ENCODE measurements at places on chromosomes 6 and 20.

DNA sequence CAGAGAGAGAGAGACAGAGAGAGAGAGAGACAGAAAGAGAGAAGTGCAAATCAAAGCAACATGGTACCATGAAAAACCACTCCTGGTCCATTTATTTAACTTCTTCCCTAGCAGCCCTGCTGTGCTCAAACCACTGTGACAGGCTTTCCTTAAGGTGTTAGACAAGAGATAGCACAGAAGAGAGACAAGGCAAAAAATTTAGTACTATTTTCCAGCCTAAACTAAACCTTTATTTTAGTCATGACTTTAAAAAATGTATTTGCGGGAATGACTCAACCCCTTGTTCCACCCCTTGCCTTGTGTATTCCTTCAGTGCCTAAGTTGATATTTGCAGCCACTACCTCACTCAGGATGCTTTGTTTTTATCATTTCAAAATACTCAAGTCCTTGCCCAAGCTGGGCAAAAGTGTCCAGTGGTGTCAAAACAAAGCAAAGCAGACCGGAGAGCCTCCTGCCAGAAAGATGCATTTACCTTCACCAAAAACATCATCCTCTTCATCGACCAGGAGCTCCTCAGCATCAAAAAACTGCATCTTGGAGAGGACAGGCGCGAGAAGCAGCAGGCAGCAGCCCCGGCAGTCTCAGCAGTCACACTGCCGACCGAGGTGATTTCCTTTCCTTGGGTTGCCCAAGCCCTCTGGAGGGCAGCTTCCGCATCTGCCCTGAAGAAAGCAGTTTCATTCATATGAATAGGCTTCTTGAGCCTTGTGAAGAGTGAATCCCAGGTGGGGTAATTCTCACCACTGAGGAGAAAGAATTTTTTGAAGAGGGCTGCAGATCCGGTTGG, at the start of gene RIPOR2:
Gene RIPOR2, minus strand, starts transcription at position 595 of the 787 bp plus-strand sequence. Its CDS starts 62 bp downstream, at position 533.
- peak; percentile 53 for DNase-seq

- DNase-seq, result no peak
These were observed 3.8 kb downstream of the TRAF3IP2 start for GRCh38 chr6:111601886-111602285.

- DNase-seq, result no peak
These were observed 26.9 kb downstream of the MUC22 start for GRCh38 chr6:31037169-31037568.

- no peak for DNase-seq
These were observed 147.1 kb downstream of the PRL start for GRCh38 chr6:22149501-22150367.

GRCh38 chr6:26501482-26501986, 1.4 kb downstream of the BTN1A1 start:
- DNase-seq, result peak; percentile 9

DNA sequence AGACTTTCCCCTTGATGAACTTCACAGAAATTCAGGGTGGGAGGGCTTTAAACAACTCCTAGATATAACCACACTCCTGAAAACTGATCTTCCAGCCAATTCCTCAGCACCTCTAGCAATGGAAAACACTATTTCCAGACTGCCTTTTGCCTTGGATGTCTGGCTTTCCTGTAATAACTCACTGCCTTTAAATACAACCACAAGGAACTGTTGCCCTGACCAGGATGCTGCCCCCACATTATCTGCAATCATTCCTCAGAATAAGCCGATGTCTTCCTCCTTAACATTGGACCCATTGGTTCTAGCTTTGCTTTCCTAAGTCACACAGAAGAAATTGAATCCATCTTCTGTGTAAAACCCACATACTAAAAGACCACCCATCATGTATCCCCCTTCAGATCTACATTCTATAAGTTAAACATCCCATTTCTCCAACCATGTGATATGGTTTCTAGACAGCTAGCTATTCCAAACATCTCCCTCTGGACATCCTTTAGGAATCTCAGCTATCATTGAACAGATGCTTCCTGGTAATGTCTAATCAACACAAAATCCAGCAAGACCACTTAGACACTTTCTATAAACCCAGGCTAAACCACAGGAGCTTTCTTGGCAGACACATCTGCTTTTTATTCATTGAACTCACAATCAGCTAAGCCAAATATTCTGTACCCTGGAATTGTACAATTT, 95.9 kb upstream of the KCNQ5 start:
- no peak for DNase-seq

- DNase-seq, result no peak
These were observed 81.8 kb downstream of the KIF16B start for GRCh38 chr20:16491294-16491905.

- no peak for DNase-seq
These were observed 113.5 kb downstream of the SLC22A3 start for GRCh38 chr6:160461641-160462040.

DNA sequence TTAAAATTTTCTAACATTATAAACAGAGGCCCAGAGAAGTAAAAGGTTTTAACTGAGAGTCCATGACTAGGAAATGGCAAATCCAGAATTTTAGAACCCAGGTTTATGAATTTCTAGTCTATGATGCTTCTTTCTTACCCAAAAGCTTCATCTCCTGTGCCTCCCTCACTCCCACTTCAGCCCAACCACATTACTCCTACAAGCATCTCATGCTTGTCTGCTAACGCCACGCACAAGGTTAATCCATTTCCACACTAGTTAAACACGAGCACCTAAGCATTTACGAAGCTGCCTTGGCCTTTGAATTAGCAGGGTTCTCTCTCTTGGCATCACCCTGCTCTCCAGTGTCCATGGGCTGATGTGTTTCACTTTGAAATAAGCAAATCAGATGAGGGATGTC, 32.0 kb downstream of the TNFRSF21 start:
- no peak for DNase-seq

DNA sequence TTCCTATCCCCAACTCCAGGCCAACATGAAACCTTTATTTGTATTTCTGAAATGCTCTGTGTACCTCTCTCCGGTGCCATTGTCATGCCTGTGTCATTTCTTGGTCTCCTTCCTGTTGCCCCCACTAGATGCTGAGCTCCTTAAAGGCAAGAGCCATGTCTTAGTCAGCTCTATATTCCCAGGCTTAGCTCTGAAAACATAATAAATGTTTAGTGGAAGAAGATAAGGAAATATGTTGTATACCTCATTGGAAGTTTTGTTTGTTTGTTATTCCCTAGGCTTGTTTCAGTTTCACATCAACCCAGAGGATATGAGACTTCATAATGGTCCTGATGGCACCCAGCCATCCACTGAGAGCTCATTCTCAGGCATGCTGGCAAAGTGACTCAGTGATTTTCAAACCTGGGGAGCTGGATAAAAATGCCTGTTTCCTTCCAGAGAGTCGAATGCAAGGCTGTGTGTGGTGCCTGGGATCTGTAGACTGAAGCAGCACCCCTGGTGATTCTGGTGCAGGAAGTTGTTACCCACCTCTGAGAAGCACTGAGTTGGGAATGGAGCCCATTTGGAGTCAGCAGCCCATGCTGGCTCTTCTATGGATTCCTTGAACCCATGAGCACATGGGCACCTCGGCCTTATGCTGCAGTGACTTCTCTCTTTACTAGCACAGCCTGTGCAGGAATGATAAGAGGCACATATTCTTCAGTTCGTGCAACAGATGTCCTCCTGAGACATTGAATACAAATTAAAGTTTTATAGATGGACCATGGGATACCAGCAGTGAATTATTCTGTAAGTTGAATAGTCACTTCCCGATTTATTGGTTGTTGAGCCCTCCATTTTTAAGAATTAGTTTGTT, 205.2 kb downstream of the FARS2 start:
- no peak for DNase-seq

- no peak for DNase-seq
These were observed 67.9 kb downstream of the PSMB1 start for GRCh38 chr6:170485159-170485558.

DNA sequence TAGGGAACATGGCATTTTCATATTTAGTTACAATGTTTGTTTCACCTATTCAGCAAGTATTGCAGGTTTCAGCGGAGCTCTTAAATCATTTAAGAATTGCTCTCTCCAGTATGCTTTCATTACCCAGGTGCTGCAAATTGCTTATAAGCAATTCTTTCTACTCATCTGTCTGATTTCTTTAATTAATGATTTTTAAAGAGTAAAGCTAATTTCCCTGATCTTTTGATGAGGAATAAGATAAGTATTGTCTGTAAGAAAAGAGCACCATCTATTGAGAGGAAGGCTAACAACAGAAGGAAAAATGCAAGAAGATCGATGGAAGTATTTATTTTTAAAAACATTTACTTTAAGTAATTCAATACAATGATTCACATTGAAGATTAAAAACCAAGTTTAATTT, 2.0 kb downstream of the OPRM1 start:
- DNase-seq, result no peak

DNA sequence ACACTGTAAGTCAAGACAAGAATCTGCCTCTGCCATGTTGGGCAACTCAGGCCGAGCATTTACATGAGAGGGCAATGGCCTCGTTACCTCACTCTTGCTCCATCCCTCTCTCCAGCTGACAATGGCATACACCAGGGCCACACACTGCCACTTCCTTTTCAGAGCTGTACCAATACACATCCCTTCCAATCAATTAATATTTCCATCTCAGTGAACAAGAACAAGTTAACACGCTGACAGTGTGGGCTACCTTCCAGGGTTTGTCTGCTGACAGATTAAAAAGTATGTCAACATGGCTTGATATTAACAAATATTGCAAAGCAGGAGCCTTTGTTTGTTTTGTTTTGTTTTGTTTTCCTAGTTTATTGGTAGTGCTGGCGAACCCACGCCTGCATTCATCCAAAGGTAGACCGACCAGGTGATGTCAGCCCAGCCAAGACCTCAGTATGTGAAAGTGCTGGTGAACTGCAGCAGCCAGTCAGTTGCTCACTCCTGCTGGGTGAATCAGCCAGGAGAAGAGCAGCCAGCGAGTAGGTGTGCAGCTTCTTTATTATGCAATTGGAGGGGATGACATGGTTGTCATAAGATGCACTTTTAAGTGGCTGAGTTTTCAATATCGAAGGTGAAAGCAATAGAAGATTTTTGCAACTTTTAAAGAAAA, 487.3 kb upstream of the JARID2 start:
- DNase-seq, result no peak

DNA sequence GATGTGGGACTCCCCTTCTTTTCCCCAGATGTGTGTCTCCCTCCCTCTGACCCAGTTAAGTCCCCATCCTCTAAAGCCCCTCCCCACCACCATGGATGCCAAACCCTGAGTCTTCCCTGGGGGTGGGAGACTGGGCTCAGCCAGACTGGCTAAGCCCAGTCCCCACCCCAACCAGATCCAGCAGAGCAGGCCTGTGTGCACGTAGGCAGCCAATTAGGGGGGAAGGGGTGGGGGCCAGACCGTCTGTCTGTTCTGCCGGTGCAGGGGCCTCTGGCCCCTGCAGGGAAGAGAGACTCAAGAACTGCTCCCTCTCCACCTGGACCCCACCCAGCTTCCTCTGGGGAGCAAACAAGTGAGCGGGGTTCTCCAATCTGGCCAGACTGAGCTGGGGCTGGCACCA, 605 bp downstream of the COX4I2 start:
- no peak for DNase-seq

- no peak for DNase-seq
These were observed 49.9 kb downstream of the AIG1 start for GRCh38 chr6:143110572-143110971.

DNA sequence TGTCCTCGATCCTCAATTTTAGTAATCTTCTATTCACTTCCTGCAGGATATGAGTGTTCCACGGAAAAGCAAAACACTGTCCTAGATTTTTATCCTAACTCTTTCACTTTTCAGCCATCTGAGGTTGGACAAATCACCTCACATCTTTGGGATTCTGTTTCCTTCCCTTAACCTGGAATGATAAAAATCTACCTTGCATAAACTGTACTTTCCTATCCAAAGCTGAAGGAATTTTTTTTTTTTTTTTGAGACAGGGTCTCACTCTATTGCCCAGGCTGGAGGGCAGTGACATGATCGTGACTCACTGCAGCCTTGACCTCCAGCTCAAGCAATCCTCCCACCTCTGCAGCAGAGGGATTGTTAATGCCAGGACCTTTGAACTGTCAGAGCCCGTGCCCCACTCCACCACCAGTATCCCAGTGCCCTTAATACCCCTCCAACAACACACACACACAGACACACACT, 20.5 kb downstream of the CAPN11 start:
- DNase-seq, result no peak

- no peak for DNase-seq
These were observed 1.2 kb upstream of the PI3 start for GRCh38 chr20:45173522-45173921.

DNA sequence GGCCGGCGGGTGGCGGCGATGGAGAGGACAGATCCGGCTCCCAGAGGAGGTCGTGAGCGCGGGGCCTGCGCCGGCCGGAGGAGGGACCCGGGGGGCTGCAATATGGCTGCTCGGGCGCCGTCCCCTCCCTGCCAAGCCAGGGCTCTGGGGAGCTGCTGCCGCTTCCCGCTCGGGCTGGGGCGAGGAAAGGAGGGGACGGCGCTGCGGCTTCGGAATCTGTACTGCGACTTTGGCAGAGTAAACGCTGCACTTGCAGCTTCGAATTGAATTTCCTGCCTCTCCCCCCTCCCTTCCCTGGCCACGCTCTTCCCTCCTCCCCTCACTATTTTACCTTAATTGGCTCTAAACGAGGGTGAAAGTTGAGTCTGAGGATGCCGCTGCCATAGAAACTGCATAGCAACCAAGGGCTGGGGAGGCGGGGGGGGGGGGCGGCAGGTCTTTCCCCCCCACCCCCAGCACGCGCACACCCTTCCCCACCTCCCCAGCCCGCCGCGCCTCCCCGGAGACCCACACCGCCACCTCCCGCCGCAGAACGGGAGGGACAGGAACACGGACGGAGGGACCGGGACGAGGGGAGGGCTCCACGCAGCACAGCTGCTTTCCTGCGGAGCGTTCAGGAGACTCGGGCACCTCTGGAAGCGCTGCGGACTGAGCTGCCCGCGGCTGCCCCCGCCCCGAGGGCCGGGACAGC, 93.9 kb downstream of the RNASET2 start:
- no peak for DNase-seq

DNA sequence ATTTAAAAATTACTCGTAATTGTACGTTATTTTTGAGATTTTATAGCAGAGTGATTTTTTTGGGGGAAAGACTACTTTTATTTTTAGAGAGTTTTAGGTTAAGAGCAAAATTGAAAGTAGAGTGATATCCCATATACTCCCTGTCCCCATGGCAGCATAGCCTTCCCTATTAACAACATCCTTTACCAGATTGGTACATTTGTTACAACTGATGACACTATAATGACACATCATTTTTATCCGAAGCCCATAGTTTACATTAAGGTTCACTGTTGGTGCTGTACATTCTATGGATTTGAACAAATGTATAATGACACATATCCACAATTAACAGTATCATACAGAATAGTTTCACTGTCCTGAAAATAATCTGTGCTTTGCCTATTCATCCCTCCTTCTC, 1126.4 kb upstream of the CITED2 start:
- no peak for DNase-seq

Data from stimulated activated CD8-positive, alpha-beta memory T cell treated with anti-CD3 and anti-CD28 coated beads, Interleukin-2, amount 100 ng/mL, for 1 hour (primary cell).